ENCODE measurements at places on chromosomes 16 and 17.

DNA sequence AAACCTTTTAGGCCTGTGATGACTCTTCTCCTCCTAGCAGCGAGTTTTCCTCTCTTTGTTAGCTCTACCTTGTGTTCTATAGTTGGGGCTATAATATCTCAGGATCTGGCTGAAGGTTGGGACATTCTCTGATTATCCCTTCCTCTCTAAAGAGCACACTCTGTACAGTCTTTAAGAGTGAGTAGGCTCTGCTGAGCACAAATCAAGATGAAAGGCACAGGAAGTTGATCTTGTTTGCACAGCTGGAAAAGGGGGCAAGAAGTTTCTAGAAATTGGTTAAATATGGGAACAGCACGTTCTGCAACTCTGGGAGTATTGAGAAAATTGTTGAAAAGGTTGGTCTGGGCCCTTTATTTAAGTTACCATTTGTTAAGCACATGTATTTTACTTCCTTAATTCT lies 240.9 kb downstream of the CDH11 start:
- DNase-seq, result no peak

DNA sequence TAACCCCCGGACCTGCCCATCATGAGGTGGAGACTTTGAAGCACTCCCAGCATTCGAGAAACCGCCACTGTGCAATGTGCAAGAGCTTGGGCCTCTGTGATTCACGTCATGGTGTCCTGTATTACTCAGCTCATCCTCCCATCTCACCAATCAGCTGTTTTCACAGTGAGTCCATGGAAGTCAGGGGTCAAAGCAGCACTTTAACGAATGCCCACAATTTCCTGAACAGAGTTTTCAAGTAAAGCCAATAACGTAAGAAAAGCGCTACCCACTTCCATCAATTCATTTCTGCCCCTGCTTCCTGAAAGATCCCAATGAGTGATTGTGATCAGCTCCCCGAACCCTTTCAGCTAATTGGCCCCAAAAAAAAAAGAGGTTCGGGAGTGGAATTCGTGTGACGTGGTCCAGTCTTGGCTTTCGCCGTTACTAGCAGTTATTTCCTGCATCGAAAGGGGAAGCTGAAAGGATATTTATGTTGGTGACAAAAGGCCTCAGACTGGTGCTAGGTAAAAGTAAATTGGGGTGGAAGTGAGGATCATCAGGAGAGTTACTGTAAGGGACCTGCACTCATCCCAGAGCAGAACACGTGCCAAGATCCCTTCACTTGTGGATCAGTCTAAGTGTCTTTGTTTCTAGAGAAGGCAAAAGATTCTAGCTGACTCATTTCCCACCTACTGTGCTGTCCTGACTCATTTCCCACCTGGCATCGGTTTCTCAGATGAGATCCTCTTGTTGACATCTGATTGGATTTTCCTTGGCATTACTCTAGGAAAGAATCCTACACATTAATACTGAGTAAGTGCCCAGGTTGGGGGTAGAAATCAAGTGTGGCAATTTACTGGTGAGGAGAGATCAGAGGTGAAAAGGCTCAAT lies 136.7 kb upstream of the NUDT7 start:
- DNase-seq, result peak; percentile 98

- DNase-seq, result peak; percentile 32
Measured at GRCh38 chr17:34852614-34853013, 108.6 kb downstream of the CCT6B start.

DNA sequence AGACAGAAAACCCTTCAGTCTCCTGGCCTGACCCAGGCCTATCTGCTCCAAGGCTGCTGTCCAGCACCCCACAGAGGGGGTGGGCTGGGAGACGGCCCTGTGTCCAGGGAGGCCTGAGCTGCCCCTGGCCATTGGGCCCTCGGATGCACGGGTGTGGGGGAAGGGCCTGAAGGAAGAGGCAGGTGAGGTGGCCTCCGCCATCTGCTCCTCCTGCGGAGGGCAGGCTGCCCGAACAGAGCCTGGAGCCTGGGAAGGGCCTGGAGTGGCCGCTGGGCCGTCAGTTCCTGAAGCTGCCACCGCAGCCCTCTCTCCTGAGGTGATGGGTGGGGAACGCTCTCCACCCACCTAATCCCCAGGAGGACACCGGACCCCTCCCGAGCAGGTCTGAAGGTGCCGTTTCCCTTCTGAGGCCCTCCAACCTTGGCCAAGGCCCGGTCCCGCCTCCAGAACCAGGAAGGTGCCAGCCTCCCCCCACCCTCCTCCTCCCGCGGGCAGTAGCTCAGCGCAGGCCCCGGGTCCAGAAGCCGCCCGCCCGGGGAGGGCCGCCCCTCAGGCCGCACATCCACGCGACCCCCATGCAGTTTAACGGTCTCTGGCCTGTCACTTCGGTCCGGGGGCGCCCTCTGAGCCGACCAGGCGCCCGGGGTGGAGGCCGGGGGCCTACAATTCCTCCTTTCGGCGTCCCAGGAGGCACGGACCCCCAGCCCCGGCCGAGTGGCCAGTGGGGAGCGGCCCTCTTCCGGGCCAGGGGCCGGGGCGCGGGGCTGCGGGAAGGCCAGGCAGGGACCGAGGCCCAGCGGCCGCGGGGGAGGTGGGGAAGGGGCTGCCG lies 835 bp downstream of the FBXL16 start:
- no peak for DNase-seq

- DNase-seq, result no peak
Measured at GRCh38 chr17:71067669-71068407, 898.5 kb downstream of the KCNJ2 start.

GRCh38 chr17:17514361-17514992 lies 18.3 kb upstream of the RASD1 start:
- DNase-seq, result no peak

Data from A172 (cell line).